Mammary epithelial cell (primary cell): ENCODE measurements at places on chromosomes 5 and 9. TPM values are rescaled to one million over a fixed set of nuclear protein-coding genes. Genes with fewer than 3 reads are reported as not detected.

DNA sequence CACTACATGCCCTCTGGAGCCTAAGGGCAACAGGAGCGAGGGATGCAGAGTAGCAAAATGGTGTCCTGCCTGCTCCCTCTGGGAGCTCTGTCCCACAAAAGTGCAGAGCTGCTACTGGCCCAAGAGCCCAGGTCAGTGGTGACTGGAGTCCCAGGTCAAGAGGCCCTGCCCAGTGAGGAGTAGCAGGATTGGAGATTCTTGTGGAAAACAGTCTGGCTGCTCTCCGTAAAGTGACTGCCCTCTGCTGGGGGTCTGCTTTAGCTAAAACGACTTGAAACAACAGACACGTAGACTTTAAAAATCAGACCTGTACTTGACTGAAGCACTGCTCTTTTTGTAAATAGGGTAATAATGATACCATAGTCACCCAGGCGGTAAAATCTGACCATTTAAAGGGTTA, 917.0 kb downstream of the MAT2B start:
- DNase-seq: no peak

DNA sequence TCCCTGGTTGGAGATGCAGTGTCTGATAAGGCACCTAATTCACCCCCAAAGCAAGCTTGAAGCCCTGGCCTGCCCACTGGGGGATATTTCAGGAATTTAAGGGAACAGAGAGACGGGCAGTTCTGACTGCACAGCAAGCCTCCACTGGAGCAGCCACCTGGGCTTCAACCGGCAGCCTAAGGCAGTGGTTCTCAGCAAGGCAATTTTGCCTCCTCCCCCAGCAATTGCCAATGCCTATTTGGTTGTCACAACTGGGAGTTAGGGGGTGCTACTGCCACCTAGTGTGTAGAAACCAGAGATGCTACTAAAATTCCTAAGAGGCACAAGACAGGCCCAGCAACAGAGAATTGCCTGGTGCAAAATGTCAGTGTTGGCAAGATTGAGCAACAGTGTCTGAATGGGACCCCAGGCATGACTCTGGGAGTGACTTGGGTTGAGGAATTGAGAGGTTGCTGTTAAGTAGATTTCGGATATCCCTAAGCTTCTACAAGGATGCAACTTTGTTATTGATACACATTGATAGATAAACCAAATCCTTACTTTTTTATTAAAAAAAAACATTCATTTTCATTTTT, 58.7 kb upstream of the CTSL start:
- DNase-seq: peak; percentile 8

GRCh38 chr9:72006501-72006900, 53.9 kb downstream of the C9orf57 start:
- no peak for DNase-seq

GRCh38 chr9:134058716-134059115, 9.1 kb downstream of the BRD3 start:
- DNase-seq: no peak

- DNase-seq: peak; percentile 27
Measured at GRCh38 chr5:53678981-53679660, 118.7 kb downstream of the NDUFS4 start.

- DNase-seq: no peak
Measured at GRCh38 chr5:39190311-39191102, 28.9 kb downstream of the FYB1 start.

GRCh38 chr5:136484808-136485325, 119.5 kb upstream of the TRPC7 start:
- no peak for DNase-seq

DNA sequence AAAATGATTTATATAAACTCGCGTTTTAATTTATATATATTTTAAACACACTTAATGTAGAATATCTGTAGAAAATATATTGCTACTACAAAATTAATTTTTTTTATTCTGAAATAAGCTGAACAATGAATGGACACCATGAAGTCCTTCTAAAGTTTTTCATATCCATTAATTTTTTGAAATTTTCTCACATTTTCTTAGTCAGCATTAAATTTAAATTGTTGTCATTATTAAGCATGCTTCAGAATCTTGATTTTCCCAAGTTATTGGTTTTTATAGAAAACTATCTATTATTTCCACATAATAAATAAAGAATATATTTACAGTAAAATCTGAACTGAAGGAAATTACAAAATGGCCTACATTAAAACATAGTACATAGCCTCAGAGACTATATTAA, 1314.9 kb upstream of the CDH6 start:
- DNase-seq: no peak

GRCh38 chr5:57986761-57987341, 473.0 kb downstream of the PLK2 start:
- DNase-seq: peak; percentile 63

GRCh38 chr9:137411645-137412380, 11.1 kb downstream of the EXD3 start:
- DNase-seq: peak; percentile 82

DNA sequence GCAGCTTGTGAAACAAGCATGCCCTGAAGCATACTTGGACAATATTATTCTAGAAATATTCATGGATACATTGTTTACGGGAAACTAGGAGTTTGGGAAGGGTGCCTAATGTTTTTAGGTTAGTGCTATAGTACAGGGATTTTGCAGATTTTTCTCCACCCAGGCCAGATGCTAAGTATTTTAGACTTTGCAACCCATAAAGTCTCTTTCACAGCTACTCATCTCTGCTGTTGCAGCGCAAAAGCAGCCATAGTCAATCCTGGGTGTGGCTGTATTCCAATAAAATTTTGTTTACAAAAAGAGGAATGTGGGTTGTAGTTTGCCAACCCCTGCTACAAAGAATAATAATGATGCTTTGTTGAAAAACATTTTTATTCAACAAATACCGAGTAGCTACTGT, 106.2 kb downstream of the CEMIP2 start:
- no peak for DNase-seq

- DNase-seq: no peak
Measured at GRCh38 chr9:128399861-128400260, 20.8 kb upstream of the CERCAM start.

GRCh38 chr9:134902936-134903335, 14.8 kb downstream of the FCN1 start:
- DNase-seq: no peak

DNA sequence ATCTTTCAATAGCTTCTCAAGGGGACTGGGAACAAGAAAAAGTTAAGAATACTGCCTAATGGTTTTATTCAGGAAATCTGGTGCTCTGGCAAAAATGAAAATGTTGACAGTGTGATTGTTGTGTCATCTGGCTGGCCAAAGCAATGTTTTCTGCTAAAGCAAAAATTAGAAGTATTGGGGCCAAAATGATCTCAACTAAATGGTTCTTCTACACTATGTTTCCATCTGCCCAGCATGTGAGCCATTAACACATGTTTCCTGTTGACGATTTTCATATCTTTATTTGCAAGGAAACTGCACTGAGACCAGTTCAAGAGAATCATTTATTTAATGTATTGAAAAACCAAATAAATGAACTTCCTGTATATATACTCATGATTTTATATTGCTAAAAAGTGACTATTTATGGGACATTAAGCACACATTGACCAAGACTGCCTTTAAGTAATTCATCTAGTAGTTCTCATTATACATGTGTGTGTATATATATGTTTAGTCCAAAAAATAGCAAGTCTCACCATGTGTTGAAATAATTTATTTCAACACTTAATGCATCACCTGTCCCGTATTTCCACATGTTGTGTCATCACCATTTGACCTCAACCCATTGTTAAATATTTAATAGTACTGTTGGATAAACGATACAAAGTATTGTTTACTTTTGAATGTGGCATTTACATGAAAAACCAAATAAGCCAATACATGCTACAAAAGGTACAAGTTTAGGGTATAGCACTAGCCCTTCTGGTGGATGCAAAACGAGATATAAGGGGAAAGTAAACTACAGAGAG, 7.5 kb upstream of the FST start:
- DNase-seq: no peak

Gene IFNA14
- total RNA-seq: not detected

Gene CDX1
- total RNA-seq: not detected in 2 replicates

Gene CMYA5
- total RNA-seq: 0.61 TPM in 2 replicates

Gene PCDHGA3
- 0.83 TPM for total RNA-seq

Gene DNLZ
- 33.9 and 48.6 TPM in 2 replicates for total RNA-seq

Gene CATSPER3
- total RNA-seq: not detected in 2 replicates

Gene BTNL3
- total RNA-seq: not detected in 2 replicates

Gene CAMK2A
- total RNA-seq: 0.33 TPM

Gene CCL27
- not detected for total RNA-seq

Gene AIF1L
- 4.7 and 5.2 TPM in 2 replicates for total RNA-seq

Gene HOMER1
- total RNA-seq: 24.7 TPM
